ENCODE measurements at places on chromosomes 1 and 21.

DNA sequence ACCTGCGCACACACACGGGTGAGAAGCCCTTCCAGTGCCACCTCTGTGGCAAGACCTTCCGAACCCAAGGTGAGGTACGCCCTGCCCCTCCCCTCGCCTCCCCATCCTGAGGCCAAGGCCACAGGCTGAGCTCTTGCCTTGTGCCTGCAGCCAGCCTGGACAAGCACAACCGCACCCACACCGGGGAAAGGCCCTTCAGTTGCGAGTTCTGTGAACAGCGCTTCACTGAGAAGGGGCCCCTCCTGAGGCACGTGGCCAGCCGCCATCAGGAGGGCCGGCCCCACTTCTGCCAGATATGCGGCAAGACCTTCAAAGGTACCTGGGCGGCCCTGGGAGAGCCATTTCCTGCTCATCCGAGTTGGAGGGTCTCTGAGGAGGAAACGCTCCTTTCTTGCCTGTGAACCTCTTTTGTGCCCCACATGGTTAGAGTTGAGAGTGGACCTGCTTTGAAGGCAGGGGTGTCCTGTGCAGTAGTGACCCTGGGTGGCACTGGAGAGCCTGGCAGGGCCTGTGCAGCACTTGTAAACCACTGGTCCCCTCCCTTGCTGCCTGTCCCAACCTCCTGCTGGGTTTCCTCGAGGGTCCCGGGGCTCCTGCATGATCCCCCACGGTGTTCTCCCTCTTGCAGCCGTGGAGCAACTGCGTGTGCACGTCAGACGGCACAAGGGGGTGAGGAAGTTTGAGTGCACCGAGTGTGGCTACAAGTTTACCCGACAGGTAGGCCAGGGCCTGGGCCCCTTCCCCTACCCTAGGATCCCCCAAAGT is 8.5 kb downstream of the ZBTB48 start:
- DNase-seq, result no peak

DNA sequence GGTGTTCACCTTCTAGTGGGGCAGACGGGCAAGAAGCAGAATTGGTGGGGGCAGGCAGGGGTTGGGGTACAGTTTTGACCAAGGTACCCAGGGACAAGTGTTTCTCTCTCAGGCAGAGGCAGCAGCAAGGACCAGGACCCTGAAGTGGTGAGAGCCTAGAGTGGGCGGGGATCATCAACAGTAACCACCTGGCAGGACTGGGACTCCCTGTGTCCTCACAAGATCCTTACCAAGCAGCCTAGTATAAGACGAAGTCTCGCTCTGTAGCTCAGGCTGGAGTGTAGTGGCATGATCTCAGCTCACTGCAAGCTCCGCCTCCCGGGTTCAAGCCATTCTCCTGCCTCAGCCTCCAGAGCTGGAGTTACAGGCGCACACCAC is 3.2 kb upstream of the NADK start:
- no peak for DNase-seq

GRCh38 chr1:197415221-197415620 is 147.2 kb downstream of the CRB1 start:
- DNase-seq, result no peak

GRCh38 chr21:19237608-19238007 is 834.0 kb upstream of the TMPRSS15 start:
- DNase-seq, result no peak

DNA sequence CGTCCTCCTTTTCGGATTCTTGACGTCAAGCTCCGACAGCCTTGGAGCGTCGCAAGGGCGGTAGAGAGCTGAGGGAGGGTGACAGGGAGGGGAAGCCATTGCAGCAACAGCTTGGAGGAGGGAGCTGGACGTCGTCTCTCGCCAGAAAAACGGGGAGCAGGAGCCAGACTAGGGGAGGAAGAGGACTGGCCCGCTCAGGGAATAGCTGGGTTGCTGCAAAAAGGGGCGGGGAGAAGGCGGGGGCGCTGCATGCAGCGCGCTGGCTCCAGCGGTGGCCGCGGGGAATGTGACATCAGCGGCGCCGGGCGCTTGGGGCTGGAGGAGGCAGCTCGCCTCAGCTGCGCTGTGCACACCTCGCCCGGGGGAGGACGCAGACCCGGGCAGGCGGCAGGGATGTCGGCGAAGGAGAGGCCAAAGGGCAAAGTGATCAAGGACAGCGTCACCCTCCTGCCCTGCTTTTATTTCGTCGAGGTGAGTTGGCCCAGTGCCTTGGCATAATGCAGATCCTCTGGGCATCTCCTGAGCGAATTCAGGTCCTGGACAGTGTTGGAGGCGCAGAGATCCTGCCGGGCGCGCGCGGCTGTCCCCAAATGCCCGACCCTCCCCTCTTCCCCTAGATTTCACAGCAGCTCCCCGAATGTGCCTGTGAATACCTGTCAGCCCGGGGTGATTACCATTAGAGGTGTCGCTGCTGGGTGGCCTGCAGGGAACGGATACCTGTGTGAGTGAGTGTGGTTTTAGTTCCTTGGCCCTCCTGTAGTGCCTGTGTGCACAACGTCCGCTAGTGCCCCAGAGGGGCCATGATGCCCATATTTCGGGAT is at the start of gene PLPPR4:
Gene PLPPR4 (plus strand): TSS at position 292 of the 821 bp plus-strand sequence. CDS start 102 bp downstream, at position 394.
- no peak for DNase-seq

- DNase-seq, result no peak
These were observed 52.7 kb upstream of the SERBP1 start for GRCh38 chr1:67482733-67483482.

Measured in activated CD8-positive, alpha-beta memory T cell treated with anti-CD3 and anti-CD28 coated beads for 48 hours (primary cell).